Placental epithelial cell (primary cell): ENCODE measurements at places on chromosomes 16 and 17. TPM values are rescaled to one million over a fixed set of nuclear protein-coding genes. Genes with fewer than 3 reads are reported as not detected.

The OSGIN1 gene
- total RNA-seq, result 0.39 and 1.6 TPM in 2 replicates

The CWC25 gene
- 5.1 and 12.2 TPM in 2 replicates for total RNA-seq

The SEBOX gene
- total RNA-seq, result not detected in 2 replicates

The PPY gene
- not detected in 2 replicates for total RNA-seq

The TMIGD1 gene
- total RNA-seq, result not detected in 2 replicates

The DPEP2 gene
- total RNA-seq, result not detected in 2 replicates

The NSMCE1 gene
- total RNA-seq, result 31.4 and 43.3 TPM in 2 replicates

The GNG13 gene
- 0.39 TPM in 1 of 2 replicates, not detected in the other for total RNA-seq

The NT5M gene
- total RNA-seq, result 1.3 and 2.4 TPM in 2 replicates

The GNPTG gene
- 30.8 and 53.4 TPM in 2 replicates for total RNA-seq

The OTOA gene
- under 0.01 and 0.11 TPM in 2 replicates for total RNA-seq

The GP2 gene
- total RNA-seq, result not detected in 2 replicates

The ITGAD gene
- total RNA-seq, result not detected in 2 replicates

The G6PC1 gene
- total RNA-seq, result not detected in 2 replicates

The KATNIP gene
- 28.1 and 31.4 TPM in 2 replicates for total RNA-seq

The LAT gene
- total RNA-seq, result 0.79 and 1.2 TPM in 2 replicates

The KANSL1 gene
- total RNA-seq, result 138 and 160 TPM in 2 replicates
